T-helper 2 cell treated with Interferon-gamma antibody and Interleukin-4, amounts not matched to agents 5 μg/mL and 100 μg/mL, for 36 hours (primary cell): ENCODE measurements at places on chromosomes 3 and 15.

- DNase-seq: no peak
Measured at GRCh38 chr3:143978263-143978631, 6.6 kb downstream of the DIPK2A start.

- DNase-seq: no peak
Measured at GRCh38 chr3:128080323-128081080, 28.3 kb downstream of the SEC61A1 start.

- DNase-seq: no peak
Measured at GRCh38 chr3:100169201-100169920, 55.1 kb upstream of the FILIP1L start.

DNA sequence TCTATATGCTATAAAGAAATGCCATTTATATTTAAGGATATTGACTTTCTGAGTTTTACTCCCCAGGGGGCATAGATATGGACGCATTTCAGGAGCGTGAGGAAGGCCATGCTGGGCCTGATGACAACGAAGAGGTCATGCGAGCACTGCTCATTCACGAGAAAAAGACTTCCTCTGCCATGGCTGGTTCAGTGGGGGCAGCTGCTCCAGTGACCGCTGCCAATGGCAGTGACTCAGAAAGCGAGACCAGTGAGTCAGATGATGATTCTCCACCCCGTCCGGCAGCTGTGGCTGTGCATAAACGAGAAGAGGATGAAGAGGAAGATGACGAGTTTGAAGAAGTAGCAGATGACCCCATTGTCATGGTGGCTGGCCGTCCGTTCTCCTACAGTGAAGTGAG is 38.4 kb downstream of the GTF2E1 start:
- no peak for DNase-seq

DNA sequence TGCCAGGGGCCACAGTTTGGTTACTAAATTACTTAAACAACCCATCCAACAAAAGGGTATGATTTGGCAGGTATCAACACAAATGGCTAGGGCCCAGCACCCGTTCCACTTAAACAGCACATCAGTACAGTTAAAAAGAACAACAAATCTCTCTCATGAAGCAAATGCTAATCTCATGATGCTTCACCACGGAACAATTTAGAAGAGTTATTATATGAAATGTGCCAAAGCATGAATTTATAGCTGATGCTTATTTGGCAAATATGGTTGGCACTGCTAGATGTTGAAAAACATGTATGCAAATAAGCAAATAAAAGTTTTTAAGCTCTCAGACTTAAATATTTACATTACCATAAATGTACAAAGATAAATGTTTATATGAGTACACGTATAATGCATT is 2.3 kb downstream of the PEAK1 start:
- no peak for DNase-seq

GRCh38 chr15:46091860-46092450 is 457.1 kb downstream of the SQOR start:
- DNase-seq: no peak
